ENCODE measurements at places on chromosomes 2 and 18.

GRCh38 chr18:79664525-79665125, 15.0 kb upstream of the CTDP1 start:
- no peak for DNase-seq

- DNase-seq = no peak
These were observed 3.1 kb downstream of the GORASP2 start for GRCh38 chr2:170932166-170932565.

DNA sequence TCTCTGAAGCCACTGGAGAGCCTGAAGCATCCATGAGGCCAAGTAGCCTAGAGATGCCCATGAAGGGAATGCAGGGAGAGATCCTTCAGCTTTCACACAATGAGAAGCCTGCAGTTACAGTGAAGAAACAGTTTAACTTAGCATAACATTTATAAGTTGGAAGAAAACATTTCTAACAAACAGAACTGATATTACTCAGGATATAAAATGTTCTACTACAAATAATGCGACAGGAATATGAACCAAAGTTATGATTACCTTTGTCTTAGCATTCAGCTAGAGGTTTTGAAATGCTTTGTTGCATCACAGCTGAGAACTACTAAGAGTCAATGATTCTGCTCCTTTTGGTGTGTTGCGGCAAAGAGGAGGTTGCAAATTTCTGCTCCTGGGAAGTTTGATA, 6.9 kb upstream of the KYNU start:
- no peak for DNase-seq

DNA sequence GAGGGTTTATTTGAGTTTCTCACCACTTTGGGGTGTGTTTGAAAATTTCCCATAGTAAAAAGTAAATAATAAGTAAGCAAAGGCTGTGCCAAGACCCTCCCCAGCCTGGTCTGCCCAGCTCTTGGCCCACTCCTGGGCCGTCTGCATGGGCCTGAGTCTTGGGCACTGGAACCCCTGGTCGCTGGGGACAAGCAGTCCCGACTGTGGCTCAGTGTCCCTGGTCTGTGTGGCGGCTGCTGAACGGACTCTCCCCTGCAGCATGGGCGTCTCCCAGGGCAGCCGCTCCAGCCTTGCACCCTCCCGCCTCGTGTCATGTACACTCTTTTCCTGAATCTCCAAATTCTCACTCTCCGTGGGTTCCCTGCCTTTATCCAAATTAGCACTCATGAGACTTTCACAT, 7.2 kb upstream of the ASPRV1 start:
- no peak for DNase-seq

GRCh38 chr2:145800151-145801091, 1280.5 kb upstream of the ZEB2 start:
- DNase-seq = no peak

DNA sequence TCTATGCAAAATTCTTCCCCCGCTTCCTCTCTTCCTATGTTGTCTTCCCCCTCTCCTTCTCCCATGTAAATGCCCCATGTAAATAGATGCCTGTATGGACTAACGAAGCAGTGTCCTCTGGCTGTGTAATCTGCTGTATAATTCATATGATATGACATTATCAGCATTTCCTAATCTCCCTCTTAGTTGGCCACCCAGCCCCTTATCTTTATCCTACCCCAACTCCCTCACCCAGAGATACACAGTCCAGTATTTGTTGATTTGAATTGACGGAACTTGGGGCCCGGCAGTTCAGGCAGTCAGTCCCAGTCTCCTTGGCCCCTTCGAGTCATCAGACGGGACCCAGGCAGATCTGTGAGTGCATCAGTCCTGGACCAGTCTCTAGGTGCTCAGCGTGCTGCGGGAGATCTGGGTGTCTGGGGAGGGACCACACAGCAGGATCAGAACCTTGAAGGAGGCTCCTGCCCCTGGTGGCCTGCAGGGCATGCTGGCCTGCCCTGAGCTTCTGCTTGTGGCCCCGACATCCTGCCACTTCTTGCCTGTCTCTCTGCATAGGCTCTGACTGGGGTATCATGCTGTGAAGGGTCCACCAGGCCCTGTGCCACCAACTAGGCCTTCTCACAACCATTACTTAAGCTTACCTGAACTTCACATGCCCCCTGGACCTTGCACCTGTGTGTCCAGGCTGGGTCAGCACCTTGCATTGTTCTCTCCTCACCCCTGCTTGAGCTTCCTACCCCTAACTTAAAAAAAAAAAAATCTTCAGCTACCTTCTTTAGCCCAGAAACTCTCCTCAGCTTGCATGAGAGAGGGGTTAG, 88.1 kb upstream of the ATL2 start:
- no peak for DNase-seq

GRCh38 chr2:216082117-216082711, 495 bp downstream of the TMEM169 start:
- DNase-seq = no peak

GRCh38 chr2:166637051-166637450, 143.0 kb upstream of the SCN7A start:
- DNase-seq = no peak

GRCh38 chr2:69499242-69499641, 62.0 kb upstream of the NFU1 start:
- DNase-seq = no peak

GRCh38 chr2:10233131-10234012, 69.3 kb upstream of the HPCAL1 start:
- no peak for DNase-seq

GRCh38 chr18:48053881-48054816, 123.7 kb upstream of the SMAD2 start:
- no peak for DNase-seq

GRCh38 chr18:23422751-23423418, 30.2 kb upstream of the RIOK3 start:
- DNase-seq = no peak

DNA sequence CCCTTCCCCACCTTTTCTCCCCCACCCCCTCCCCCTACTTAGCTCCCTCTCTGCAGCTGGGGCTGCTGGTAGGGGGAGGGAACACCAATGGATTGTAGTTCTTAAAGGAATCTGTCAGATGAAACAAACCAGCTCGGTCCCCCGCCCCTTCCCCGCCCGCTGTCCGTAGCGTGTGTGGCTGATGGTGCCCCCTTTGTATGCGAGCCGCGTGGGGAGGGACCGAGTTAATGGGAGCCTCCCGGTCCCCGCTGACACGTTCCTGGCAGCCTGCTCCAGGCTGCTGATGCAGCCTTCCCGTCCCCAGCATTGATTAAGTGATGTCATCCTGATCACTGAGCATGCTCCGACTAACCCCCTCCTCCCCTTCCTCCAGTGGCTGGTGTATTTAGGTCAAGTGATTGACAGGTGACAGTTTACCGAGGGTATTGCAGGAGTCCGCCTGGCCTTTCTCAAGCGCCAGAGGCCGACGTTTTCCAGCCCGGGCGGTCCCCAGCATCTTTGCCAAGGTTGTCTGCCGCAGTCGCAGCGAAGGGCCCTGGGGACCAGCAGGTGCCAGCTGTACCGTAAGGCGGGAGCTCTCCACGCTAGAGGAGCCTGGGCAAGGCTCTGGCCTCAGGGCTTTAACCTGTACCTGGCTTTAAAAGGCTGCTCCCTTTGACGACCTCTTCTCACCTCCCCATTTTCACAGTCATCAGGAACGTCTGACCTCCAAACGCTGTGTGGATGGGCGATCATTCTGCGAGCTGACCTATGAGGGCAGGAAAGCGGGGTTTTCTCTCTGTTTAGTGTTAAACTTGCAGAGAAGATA, 1.8 kb downstream of the KIF5C start:
- no peak for DNase-seq

- DNase-seq = no peak
These were observed 47.7 kb downstream of the SPTBN1 start for GRCh38 chr2:54503828-54504227.

DNA sequence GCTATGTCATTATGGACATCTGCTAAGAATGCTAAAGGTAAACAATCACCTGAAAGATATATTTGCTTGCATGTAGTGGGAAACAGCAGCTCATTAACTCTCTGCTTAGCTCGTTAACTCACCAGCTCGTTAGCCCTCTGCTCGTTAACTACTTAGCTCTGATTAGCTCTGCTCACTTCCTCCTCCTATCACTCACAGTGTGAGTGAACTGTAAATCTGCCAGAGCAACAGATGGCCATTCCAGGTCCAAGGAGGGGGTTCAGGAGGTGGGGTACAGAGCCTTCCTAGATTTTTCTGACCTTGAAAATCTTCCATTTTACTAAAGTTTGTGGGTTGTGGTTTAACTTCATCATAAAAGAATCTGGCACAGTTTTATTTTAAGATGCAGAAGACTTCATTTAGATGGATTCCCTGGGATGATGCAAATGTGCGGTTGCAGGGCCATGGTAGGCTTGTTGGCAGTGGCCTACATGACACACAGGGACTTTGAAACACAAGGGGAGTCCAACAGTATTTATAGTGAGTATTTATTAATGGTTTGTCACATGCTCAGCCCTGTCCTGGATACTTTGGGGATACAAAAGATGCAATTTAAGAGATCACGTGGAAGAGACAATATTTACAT, 1633.7 kb upstream of the CELF4 start:
- DNase-seq = no peak

DNA sequence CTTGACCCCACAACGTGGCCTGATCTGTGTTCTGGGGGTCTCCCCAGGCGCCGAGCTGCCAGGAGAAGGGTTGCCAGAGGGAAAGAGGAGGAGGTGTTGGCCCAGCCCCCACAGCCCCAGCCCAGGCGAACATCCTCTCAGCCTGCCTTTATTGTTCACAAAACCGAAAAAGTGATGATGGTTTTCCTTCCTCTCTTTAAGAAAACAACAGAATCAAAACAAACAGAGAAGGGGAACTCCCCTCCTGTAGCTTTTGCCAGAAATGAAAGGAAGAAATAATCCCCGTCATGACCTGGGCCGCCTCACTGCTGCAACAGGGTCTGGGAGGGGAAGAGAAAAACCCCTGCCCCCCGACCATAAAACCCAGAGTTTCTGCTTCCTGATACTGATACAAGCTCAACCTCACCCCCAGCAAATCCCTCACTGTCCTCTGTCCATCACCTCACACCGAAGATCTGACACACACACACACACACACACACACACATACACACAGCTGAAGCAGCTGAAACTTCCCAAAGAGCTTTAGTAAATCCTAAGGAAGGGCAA, 52.0 kb downstream of the ZFP36L2 start:
- peak; percentile 60 for DNase-seq

DNA sequence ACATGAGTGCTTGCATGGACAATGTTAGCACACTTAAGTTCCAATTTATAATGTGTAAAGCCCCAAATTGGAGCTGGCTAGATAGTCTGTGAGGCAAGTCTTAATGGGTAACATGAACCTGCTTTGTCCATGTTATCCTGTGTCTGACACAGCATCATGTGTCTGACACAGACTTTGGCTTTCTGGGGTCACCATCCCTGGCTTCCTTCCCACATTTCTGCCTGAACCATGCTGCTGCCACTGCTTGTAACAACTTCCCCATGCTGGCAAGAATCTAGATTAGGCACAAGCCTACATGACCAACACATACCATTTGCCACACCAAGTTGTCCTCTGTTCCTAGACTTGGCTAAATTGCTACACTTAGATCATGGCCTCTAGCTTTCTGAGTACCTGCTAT, 49.8 kb upstream of the ZBTB7C start:
- DNase-seq = no peak

DNA sequence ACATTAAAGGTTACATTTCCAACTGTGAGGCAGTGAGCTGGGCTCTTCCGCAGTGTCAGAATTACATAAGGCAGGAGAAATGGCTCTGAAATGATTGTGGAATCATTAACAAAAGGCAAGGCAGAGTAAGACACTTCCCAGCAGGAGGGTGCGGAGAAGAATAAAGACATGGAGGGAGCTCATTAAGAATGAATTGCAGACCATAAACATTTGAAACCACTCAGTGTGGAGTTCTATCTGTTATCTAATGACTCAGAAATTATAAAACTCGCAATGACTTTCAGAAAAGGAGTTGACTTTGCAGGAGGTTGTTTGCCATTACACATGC, 77.0 kb downstream of the SMIM21 start:
- no peak for DNase-seq

GRCh38 chr18:12701161-12701560, 1.4 kb downstream of the CEP76 start:
- DNase-seq = no peak

DNA sequence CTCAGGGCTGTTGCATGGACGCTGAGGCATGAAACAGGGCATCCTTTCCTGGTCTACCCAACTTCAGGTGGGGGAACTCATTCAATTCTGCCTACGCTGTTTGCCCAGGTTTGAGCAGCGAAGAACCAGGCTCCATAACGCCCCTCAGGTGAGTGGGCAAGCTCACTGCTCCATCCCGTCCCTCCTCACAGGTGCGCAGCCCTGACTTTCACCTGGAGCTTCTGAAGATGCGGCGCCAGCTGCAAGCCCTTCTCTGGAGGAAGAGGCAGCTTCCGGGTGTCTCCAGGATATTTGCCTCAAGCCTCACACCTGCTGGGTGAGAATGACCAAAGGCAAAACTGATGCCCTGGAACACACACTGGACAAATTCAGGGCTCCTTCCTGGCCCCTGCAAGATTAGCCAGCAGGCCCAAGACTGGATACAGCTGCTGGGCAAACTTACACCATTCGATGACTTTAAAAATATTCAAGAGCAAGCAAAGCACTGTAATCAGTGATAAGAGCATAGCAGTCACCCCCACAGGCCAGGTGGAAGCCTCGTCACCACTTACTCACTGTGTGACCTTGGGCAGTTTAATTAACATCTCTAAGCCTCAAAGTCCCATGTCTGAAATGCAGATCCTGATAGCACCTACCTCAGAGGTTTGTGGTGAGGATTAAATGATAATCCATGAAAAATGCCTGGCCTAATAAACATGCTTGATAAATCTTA, 97.7 kb downstream of the GYPC start:
- no peak for DNase-seq

- DNase-seq = no peak
These were observed 52.5 kb upstream of the MCFD2 start for GRCh38 chr2:46967990-46968647.
